A549 (cell line): ENCODE measurements at places on chromosomes 4 and X. TPM values are rescaled to one million over a fixed set of nuclear protein-coding genes. Genes with fewer than 3 reads are reported as not detected.

DNA sequence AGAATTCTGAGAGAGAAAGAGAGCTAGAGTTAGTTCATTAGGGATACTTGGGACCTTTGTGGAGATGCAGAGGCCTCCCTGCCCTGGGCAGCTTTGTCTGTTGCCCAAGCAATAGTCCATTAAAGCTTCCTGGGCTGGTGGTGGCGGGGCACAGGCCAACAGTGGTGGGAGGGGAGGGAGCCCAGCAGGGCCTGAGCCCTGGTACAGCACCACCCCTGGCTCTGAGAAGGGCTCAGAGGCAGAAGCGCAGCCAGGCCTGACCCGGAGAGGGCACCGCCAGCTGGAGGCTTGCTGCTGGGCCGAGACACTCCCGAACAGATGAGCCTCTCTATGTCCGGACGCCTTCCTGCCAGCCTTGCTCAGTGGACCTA, 65.3 kb downstream of the EFNB1 start:
- no peak for DNase-seq

DNA sequence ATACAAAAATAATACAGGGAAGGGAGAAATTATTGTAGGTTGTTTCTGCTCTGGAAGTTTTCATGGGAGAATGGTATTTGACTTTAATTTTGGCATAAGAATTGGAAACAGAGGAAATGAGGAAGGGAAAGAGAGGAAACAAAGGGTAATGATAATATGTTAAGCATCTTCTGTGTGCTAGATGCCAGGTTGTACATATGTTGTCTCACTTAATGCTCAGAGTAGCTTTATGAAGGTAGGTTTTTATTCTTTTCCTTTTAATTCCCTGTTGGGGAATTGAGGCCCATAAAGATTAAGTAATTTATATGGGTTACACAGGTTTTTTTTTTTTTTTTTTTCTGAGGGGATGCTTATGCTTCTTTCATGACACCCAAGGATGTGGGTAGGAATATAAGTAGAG, 19.2 kb downstream of the BLTP1 start:
- DNase-seq: no peak

- no peak for DNase-seq
Measured at GRCh38 chr4:34181891-34182290, 2062.4 kb downstream of the ARAP2 start.

DNA sequence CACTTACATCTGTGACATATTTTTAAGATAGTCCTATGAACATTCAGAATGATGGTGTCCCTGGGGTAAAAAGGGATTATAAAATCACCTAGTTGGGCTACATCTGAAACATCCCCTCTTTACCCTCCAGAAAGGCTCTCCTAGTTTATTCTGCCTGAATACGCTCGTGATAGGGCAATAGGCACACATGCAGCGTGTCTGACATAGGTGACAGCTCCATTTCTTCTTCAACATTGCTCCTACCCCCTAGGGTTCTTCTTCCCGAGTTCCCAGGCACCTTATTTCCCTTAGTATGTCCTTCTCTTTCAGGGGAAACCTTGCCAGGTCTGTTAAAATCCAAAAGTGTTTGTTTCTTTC, 27.1 kb upstream of the CFAP299 start:
- no peak for DNase-seq

The NPY5R gene
- not detected in 3 replicates for polyA plus RNA-seq

DNA sequence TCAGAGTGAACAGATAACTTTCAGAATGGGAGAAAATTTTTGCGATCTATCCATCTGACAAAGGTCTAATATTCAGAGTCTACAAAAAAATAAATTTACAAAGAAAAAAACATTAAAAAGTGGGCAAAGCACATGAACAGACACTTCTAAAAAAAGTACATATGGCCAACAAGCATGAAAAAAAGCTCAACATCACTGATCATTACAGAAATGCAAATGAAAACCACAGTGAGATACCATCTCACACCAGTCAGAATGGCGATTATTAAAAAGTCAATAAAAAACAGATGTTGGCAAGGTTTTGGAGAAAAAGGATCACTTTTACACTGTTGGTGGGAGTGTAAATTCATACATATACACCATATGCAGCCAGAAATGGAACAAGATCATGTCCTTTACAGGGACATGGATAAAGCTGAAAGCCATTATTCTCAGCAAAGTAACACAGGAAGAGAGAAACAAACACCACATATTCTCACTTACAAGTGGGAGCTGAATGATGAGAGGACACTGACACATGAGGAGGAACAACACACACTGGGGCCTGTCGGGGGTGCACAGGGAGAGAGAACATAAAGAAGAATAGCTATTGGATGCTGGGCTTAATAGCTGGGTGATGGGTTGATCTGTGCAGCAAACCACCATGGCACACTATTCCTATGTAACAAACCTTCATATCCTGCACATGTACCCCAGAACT, 41.6 kb upstream of the ITM2A start:
- no peak for DNase-seq

GRCh38 chr4:37780444-37781130, 45.9 kb upstream of the PGM2 start:
- no peak for DNase-seq

The NR3C2 gene
- 0.01 to 0.08 TPM in 2 of 3 replicates, not detected in the other for polyA plus RNA-seq

DNA sequence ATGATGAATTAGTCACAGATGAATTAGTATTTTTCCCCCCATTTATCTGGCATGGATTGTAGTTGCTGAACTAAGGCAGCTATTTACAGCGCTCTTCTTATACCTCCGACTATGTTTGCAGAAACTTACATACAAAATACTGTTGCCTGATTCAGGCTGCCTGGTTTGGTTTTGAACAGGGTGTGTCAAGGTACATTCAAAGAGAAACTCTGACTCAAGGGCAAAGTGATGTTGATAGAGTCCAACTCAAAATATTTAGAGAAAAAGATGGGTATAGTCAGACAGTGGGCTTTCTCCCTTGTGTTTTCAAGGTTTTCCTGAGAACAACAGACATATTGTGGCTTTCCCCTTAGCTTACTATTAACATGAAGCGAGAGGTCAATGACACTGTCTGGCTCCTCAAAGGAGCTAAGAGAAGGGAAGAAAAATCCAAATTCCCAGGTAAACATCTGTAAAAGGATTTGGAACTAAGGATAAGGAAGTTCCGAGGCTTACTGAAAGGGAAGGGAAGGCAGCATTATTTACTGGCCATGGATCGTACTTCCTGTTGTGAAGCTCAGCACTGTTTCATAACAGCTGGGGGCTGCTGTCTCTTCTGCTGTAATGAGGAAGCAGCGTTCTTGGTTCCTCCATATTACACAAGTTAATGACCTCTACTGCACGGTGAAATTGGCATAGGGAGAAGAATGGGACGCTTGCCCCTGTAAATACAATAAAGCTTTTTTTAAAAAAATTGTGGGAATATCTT, 30.9 kb downstream of the FAM9C start:
- peak; percentile 40 for DNase-seq

GRCh38 chr4:13705521-13706041, 78.1 kb upstream of the BOD1L1 start:
- DNase-seq: no peak

DNA sequence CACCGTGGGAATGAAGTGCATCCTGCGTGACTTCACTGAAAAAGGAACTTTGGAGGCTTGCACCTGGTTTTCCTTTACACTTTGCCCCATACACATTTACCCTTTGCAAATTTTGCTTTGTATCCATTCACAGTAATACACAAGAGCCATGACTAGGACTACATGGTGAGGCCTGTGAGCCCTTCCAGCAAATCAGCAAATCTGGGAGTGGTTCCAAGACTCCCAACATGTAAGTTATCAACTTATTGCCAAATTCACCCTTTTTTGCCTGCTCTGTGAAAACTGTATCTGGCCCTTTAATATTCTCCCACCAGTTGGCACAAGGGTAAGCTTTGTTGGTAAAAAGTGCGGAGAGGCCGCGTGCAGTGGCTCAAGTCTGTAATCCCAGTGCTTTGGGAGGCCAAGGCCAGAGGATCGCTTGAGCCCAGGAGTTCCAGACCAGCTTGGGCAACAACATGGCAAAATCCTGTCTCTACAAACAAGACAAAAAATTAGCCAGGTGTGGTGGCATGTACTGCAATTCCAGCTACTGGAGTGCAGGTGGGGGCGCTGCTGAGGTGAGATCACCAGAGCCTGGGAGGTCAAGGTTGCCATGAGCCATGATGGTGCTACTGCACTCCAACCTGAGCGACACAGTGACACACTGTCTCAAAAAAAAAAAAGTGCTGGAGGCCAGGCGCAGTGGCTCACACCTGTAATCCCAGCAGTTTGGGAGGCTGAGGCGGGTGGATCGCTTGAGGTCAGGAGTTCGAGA, 5.0 kb downstream of the PRMT9 start:
- peak; percentile 17 for DNase-seq

The P2RY8 gene
- 0.03 TPM in 1 of 3 replicates, not detected in the others for polyA plus RNA-seq

GRCh38 chr4:129328162-129328561, 232.2 kb downstream of the C4orf33 start:
- no peak for DNase-seq

The TMEM144 gene
- 3.9 to 5.3 TPM (median 4.4 TPM) in 3 replicates for polyA plus RNA-seq

The EOLA1 gene
- 14.5 to 16.9 TPM (median 16.4 TPM) in 3 replicates for polyA plus RNA-seq

The MSANTD1 gene
- polyA plus RNA-seq: 0.12 to 0.21 TPM (median 0.17 TPM) in 3 replicates

- no peak for DNase-seq
Measured at GRCh38 chr4:80017125-80017854, 55.7 kb downstream of the ANTXR2 start.

The PRAF2 gene
- 29.9 to 37.7 TPM (median 35.4 TPM) in 3 replicates for polyA plus RNA-seq

The BOD1L1 gene
- 16.3 to 16.9 TPM (median 16.4 TPM) in 3 replicates for polyA plus RNA-seq

The DCHS2 gene
- not detected in 3 replicates for polyA plus RNA-seq

The TIMM17B gene
- polyA plus RNA-seq: 71.9 to 76.9 TPM (median 73.3 TPM) in 3 replicates

The CPLX1 gene
- 0.14 to 0.57 TPM (median 0.22 TPM) in 3 replicates for polyA plus RNA-seq

DNA sequence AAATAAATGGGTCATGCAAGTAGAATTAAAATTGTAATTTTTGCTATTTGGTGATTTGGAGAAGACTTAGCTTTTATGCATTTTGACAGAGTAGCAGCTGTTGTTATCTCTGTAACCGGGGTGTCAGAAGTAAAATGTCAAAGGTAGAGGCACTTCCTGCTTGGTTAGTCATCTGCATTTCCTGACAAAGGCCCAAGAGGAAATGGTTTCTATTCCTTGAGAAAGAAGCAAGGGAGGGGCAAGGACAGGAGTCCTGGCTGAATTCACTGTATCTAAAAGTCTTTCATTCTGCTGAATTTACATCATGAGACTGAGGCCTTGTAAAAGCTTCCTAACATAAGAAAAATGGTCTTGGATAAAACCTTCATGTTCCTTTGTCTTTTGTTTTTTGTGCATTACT, 550.9 kb upstream of the BOD1L1 start:
- DNase-seq: no peak

The FAM9B gene
- not detected in 3 replicates for polyA plus RNA-seq

GRCh38 chrX:113522814-113523213, 682.2 kb upstream of the AMOT start:
- no peak for DNase-seq
